ENCODE measurements at places on chromosomes 2 and 18.

GRCh38 chr2:197210430-197210829, 100.2 kb downstream of the ANKRD44 start:
- no peak for DNase-seq

DNA sequence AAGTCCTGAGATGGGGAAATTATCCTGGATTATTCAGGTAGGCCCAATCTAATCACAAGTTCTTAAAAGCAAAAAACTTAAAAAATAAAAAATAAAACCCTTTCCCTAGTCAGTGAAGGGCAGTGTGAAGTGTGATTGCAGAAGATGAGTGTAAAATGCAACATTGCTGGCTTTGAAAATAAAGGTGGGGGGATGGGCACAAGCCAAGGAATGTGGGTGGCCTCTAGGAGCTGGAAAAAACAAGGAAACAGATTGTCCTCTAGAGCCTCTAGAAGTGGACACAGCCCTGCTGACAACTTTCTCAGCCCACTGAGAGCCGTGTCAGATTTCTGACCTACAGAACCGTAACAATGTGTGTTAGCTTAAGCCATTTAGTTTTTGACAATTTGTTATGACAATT, 184.3 kb upstream of the HNRNPA3 start:
- no peak for DNase-seq

DNA sequence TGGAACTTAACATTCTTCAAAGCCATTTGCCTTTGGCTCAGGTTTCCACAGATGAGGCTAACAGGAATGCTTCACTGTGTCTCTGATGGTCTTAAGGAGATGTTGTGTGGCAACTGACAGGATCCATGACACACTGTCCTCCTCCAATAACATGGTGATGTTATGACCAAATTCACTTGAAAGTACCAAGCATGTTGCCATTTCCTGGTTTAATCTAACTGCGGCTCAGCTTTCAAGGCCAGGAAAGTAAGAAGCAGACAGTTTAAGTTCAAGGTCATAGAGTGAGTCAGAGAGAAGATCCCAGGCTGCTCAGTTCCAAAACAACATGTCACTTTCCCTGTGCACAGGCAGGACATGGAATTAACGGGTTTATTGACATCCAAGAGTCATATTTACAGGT, 513.6 kb downstream of the STK39 start:
- no peak for DNase-seq

- DNase-seq, result no peak
Measured at GRCh38 chr2:130845505-130846085, 8.9 kb downstream of the ARHGEF4 start.

GRCh38 chr2:231665245-231666170, 42.8 kb upstream of the PTMA start:
- DNase-seq, result no peak

- no peak for DNase-seq
Measured at GRCh38 chr2:240596491-240596931, 10.0 kb downstream of the CAPN10 start.

DNA sequence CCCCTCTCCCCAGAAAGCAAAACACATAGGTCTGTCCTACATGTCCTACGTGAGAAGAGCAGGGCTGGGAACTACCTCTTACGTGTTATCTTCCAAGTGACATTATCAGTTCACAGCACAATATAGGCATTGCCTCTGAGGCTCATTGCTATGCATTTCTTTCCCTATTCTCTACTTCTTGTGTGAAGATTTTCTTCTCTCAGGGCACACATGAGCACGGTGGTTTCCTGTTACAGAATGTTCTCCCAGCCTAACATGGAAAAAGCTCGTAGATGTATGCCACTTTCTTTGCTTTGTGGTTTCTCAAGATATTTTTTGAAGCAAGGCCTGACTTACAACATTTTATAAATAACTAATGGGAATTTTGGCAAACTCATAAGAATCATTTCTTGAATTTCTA, 19.4 kb upstream of the DSC3 start:
- DNase-seq, result no peak

GRCh38 chr18:9488538-9488937, 13.2 kb downstream of the RALBP1 start:
- no peak for DNase-seq

GRCh38 chr18:42183746-42184145, 228.7 kb downstream of the PIK3C3 start:
- DNase-seq, result no peak

- DNase-seq, result no peak
Measured at GRCh38 chr2:20167356-20167755, 57.6 kb downstream of the SDC1 start.

GRCh38 chr2:165594935-165595255, 125.4 kb downstream of the CSRNP3 start:
- no peak for DNase-seq

DNA sequence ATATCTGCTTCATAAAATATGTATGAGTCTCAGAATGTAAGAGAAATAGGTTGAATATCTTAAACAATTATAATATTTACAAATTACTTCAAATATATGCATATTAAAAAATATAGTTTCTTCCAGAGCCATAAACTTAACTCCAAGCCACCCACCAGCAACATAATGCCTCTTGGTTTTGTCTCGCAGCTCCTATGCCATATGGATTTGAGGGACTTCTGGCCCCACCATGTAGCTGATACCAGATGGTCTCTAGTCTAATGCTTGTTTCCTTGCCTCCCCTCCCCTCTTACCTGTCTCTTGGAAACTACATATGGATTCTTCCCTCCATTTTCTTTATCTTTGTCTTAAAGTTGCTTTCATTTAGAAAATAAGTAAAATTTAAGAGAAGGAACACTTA, 114.3 kb downstream of the GCA start:
- DNase-seq, result no peak

DNA sequence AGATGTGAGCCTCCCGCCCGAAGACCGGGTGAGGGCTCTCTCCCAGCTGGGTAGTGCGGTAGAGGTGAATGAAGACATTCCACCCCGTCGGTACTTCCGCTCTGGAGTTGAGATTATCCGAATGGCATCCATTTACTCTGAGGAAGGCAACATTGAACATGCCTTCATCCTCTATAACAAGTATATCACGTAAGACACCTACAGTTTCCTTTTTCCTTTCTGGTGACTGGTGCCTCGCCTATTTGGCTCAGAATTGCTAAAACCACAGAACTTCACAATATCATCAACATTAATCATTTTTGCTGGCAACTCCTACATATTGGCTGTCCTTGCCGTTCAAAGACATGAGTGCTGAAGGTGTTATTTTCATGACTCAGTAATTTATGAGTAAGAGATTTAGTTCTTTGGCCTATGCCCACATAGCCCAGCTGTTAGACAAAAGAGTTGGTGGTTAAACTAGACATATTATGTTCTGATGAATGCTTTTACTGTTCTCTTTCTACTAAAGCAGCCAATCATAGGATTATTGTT, 2.2 kb downstream of the STAMBP start:
- no peak for DNase-seq

DNA sequence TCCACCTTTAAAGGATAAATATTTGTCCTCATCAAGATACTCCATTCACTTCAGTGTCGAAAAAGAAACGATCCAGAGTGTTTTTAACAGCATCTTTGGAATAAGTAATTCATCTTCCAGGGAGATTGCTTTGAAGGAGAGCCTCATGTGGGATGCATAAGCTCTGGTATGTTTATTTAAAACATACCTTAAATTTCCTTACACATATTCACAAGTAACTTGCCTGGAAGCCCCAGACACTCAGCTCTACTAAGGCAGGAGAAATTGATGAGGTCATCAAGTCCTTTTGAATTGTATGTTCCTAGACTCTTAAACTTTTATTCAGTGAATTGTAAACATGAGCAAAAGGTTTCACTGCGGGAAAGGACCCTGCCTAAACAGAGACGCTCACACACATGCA, 103.0 kb downstream of the CDK15 start:
- no peak for DNase-seq

DNA sequence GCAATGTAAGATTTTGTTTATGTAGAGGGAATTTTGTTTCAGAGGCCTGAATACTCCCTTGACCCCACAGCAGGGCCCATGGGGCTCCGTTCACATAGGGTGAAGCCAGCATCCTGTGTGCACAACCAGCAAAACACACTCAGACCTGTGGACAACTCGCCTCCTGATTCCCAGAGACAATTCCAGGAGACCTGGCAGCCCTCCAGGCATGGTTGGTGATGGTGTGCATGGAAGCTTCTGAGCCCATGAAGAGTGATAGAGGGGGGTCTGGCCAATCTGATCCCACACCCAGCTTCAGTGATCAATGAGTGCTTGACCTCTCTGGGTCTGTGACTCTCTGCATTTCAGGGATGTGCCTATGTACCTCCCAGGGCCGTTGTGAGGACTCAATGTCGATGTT, 91.0 kb upstream of the RAB6C start:
- no peak for DNase-seq

DNA sequence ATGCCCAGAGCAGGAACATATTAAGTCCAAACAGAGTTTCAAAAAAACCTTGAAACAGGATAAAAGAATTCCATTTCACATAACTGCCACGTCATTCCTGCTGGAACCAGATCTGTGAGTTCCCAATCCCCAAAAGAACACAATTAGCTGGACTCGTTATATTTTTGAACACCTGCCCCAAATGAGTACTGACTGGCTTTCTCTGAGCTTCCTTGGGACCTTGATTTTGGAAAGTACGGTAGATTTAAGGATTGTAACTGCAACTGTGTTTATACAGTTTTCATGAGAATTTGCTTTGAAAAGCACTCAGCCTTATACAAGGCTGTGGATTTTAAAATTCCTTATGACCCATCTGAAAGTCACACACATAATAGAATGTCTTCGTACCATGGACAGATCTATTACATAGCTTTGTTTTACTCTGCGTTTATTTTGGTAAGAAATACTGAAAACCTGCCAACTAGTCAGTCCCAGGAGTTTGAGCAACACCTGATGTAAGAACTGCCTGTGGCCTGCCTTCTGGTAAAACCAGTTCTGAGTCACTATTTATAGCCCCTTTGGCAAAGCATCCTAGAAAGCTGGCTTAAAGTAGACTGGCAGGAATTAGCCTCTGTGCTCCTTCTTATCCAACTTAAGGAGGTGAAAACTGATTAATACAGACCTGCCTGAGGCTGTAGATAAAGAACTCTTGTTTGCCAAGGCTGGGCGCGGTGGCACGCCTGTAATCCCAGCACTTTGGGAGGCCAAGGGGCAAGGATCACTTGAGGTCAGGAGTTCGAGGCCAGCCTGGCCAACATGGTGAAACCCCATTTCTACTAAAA, 48.1 kb downstream of the MERTK start:
- no peak for DNase-seq

DNA sequence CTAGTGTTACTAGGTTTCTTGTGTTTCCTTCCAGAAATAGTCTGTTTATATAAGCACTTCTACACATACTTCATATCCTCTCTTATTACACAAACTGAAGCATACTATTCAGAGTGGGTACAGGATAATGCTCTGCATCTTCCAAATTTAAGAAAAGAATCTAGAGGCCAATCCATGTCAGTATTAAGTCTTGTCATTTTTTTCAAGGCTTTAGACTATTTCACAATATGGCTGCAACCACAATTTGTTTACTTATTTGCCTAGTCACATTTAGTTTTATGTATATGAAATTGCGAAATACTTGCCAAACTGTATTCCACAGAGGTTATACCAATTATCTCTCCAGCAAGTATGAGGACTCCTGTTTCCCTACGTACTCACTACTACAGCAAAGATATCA, 27.9 kb downstream of the IWS1 start:
- peak; percentile 47 for DNase-seq

- no peak for DNase-seq
Measured at GRCh38 chr2:157265825-157266224, 8.3 kb downstream of the GALNT5 start.

GRCh38 chr2:65605743-65606058, 173.3 kb upstream of the SPRED2 start:
- no peak for DNase-seq

- DNase-seq, result no peak
Measured at GRCh38 chr2:60484133-60484645, 69.3 kb downstream of the BCL11A start.

- no peak for DNase-seq
Measured at GRCh38 chr2:119333360-119333759, 33.3 kb downstream of the C2orf76 start.

- no peak for DNase-seq
Measured at GRCh38 chr2:38765149-38765548, 12.9 kb upstream of the GEMIN6 start.

GRCh38 chr2:231673348-231673770, 35.0 kb upstream of the PTMA start:
- no peak for DNase-seq

- DNase-seq, result no peak
Measured at GRCh38 chr18:10805587-10806118, 279.8 kb downstream of the NAPG start.

GRCh38 chr2:43191947-43192516, 34.4 kb downstream of the ZFP36L2 start:
- DNase-seq, result no peak

DNA sequence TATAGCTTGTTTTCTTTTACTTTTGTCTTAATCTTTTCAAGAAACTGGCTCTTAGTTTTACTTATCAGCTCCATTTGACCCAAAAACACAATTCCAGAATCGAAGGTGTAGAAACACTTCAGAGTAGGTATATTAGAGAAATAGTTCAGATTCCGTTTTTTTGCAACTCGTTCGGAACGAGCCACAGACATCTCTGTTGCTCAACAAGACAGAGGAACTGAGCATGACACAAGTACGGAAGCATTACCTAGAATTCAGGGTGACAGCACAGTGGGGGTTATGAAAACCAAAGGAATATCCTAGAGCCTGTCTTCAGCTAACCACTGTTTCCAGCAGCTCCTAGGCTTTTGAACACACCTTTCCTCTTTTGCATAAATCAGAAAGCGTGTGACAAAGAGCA, 5.0 kb downstream of the HRH4 start:
- no peak for DNase-seq

- DNase-seq, result no peak
Measured at GRCh38 chr2:237408335-237409000, 5.5 kb downstream of the COL6A3 start.

DNA sequence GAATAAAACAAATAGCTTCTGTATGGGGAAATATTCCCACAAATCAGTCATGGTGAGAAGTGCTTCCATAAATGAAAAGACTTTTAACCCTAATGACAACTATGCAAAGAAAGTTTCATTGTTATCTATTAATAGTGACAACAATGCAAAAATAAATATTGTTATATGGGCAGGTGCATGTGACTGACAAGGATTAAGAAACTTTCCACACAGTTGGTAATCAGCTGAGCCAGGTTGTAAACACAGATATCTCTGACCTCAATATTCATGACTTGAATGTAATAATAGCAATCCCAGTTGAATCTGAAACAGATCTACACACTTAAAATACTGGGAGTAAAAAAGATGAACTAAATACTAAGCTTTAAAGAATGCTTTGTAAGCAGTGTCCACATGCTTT, 517.0 kb upstream of the SOX11 start:
- no peak for DNase-seq

DNA sequence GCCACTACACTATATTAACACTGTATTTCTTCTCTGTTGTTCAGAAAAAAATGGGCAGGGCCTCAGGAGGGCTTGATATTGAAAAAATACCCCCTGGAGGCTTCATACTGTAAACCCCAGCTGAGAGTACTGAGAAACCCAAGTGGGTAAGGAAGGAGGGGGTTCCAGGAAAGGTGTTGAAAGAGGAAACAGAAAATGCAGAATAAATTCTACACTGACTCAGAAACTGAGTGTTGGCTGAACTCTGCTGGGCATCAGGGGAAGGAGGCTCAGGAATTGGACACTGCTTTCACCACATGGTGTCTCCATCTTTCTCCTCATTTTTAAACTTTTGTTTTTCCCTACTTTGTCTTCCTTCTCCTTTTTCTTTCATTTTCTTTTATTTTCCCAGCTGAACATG, 253.7 kb downstream of the DYM start:
- DNase-seq, result no peak

All from SK-N-MC (cell line).